ENCODE measurements at places on chromosomes 1 and 21.

- DNase-seq = no peak
These were observed 23.7 kb downstream of the ABCG1 start for GRCh38 chr21:42242611-42243010.

DNA sequence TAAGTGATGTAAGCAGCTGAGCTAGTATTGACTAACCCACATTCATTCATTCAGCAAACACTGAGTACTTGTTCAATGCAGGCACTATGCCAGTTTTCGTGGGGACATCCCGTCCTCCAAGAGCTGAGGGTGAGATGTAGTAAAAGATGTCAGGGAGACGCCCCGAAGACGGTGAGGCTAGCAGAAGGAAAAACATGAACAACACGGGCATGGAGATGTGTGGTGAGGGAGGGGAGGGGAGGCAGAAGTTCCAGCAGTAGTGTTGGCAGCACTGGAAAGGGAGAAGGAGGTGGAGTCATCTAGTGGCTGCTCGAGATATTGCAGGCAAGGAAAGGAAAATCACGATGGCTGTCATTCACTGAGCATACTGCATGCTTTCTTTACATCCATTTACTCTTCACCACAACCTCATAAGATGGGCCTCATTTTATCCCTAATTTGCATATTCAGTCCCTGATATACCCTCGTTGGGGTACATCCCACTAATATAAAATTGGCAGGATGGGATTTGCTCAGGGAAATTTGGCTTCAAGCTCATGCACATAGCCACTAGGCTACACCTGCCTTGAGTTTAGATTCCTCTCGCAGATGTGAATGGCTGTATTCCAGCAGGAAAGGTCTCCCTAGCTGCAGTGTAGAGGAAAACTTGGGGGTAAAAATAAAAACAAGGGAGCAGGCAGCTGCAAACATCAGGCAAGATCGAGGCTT lies 14.5 kb downstream of the PDZK1IP1 start:
- DNase-seq = no peak

- no peak for DNase-seq
These were observed 18.4 kb upstream of the REG4 start for GRCh38 chr1:119829625-119830024.

DNA sequence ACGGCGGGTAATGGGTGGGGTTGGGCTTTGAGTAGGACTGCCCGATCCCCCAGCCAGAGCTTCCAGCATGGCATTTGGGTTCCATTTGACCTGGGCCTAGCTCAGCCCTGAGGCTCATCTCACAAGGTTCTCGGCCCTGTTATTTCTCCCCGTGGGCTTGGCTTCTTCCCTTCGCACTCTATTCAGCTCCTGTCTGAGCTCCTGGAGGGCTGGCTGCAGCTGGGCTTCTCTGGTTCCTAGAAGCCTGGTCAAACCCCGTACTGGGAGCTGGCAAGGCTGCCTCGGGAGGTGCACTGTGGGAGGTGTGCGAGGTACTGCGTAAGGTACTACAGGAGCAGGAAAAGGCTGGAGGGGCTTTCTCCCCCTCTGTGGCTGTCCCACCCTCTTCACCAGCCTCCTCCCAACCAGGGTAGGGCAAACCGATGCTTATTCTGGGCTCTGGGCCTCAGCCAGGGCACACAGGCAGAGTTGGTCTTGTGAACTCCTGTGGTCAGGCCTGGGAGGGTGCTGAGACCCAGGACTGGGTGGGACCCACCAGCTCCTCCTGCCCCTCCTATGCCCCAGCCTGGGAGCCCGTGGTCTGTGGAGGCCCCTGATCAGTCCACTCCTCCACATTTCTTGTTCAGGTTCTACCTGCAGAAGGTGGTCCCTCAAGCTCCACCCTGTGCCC lies 814 bp downstream of the A3GALT2 start:
- DNase-seq = no peak

DNA sequence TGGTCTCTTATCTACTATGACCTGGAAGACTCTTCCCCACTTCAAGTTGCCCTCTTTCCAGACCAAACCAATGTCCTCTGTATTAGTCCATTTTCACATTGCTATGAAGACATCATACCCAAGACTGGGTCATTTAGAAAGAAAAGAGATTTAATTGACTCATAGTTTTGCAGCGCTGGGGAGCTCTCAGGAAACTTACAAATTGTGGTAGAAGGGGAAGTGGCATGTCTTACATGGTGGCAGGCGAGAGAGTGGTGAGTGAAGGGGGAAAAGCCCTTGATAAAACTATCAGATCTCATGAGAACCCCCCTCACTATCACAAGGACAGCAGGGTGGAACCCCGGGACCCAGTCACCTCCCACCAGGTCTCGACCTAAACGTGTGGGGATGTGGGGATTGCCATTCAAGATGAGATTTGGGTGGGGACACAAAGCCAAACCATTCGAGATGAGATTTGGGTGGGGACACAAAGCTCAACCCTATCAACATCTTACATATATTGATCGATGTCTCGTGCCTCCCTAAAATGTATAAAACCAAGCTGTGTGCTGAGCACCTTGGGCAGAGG lies 14.2 kb upstream of the AGPAT3 start:
- DNase-seq = no peak

DNA sequence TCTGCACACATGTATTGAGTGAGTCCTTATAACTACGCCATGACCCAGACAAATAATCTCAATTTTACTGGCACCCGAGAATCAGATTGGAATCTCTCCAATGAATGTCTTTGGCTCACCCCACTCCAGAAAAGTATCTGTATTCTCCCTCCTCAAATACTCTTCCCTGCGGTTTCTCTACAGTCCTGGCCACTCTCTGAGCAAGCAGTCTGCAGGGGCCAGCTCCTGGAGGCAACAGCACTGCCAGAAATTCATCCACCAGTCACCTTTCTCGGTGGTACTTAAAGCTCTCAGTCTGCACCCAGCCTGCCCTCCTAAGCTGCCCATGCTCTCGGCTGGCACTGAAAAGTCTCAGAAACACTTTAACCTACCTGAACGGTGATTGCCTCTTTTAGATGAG lies 16.1 kb upstream of the LYST start:
- no peak for DNase-seq

- no peak for DNase-seq
These were observed 198.6 kb downstream of the PTPRC start for GRCh38 chr1:198837278-198838021.

- no peak for DNase-seq
These were observed 320.2 kb downstream of the TM2D1 start for GRCh38 chr1:61404597-61405376.

DNA sequence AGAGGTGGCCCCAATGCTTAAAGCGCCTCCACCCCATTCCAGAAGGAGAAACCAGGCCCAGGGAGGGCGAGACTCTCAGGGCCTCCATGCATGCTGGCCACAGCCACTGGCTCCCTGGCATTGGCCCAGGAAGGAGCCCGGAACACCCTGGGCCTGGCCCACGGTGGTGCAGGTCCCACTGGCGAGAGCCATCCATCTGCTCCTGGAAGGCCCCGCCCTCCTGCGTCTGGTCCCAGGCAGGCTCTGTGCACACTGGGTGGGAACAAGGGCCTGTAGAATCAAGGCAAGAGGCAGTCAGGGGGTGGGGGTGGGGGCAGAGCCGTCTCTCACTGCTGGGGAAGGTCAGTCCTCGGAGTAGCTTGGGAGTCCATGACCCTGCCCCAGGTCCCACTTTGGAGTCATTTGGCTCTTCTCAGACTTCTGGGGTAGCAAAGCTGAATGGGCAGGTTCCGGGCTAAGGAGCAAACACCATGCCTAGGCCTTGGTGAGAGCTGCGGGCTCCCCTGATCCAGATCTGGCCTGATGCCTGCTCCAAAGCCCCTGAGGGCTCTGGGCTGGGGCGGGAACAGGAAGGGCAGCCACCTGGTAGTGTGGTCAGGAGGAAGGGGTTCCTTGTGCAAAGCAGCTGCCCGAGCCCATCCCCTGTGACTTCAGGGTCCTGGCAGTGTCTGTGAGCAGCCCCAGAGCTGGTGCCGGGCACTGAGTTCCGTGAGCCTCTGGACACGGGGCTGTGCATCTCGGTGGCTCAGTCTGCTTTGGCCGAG lies 107.0 kb upstream of the ARHGEF16 start:
- DNase-seq = no peak

DNA sequence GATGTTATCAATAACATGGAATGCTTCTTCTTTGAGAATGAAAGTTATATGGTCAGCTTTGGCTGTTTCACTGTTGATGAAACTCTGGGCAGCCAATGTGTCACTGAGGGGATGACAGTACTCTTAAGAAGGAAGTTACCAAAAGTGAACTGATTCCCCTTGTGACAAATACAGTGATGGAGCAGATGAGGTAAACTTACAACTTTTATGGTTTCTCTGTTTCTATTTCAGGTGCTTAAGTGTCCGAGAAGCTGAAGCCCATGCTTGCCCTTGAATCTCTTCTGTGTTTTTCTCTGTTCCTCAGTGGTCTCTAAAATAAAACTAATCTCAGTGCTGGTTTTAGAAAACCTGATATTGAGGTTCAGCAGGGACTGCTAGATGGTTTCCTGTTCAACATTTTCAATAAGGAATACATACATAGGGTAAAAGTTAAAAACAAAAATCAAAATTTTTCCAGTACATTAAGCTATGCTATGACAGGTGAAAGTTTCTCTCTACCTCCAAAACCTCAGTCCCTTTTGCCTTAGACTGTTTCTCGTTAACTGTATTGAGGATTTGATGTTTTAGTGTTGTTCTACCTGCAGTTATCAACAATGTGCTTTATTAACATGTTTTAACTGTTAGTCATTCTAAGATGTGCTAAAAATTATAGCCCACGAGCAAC lies 454.4 kb upstream of the ADGRL4 start:
- DNase-seq = no peak

GRCh38 chr1:240199758-240200645 lies 108.3 kb downstream of the FMN2 start:
- no peak for DNase-seq

DNA sequence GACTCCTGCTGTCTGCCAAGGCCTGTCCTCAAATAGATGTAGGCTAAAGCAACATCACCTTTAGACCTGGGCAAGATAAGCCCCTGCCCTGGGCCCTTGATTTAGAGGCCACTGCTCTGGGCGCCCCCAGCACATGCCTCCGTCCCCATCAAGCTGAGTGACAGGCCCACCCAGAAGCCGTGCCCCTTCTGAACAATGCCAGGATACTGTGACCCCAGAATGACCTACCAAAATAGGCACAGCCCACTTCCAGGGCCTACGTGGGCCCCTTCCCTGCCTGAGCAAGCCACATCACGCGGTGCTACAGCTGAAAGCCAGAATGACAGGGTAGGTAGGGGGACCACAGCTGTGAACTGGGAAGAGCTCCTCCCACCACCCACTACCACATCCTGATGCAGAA lies 24.7 kb upstream of the BECN2 start:
- no peak for DNase-seq

GRCh38 chr1:91742848-91743292 lies 143.1 kb downstream of the TGFBR3 start:
- no peak for DNase-seq

DNA sequence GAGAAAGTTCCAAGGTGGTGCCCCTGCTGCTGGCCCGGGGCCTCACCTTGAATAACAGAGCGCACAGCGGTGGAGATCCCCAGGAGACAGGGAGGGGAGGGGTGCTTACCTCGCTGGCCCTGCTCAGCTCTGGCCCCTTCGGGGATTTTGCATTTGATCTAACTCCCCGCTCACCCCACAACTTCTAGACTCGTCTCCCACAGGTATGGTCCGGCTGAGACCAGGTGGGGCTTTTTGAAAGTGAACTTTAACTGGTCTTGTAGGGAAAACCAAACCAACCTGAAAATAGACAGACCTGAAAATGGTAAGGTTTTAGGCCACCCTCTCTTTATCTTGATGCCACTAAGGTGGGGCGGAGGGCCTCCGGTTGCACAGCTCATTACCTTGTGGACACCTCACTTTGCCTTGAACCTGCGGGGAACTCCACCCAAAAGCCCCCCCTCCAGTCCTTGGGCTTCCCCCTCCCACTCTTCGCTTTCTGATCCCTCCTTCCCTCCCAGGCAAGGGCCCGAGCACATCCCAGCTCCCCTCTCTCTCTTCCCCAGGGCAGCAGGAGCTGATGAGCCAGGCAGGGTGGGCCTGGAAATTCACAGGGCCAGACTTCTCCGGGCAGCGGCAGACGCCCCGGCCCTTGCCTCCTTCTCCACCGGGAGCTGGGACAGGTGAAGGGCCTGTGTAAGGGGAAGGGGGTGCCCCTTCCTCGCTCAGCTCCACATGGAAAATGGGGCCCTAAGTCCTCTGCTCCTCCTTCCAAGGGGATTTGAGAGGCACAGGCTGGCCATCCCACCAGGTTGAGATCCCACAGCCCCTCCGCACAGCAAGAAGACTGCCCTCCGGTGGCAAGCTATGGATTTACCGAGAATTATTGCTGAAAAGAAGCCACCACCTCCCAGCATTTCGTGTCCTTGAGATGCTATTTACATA lies 16.1 kb downstream of the TNFRSF8 start:
- DNase-seq = peak; percentile 13

GRCh38 chr1:58290685-58291372 lies 255.7 kb downstream of the OMA1 start:
- DNase-seq = no peak

DNA sequence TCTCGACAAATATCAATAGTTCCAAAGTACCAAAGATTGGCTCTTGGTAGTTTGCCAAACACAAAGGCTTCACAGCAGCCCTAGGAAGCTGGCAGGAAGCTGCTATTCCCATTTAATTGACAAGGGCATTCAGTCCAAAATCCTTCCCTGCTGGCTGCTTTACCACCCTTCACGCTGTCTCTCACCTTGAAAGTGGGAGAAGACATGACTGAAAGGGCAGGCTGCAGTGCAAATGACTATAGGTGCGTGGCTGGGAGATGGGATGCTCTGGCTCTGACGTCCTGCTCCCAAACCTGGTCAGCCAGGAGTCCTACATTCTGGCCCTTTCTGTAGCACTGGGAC lies 3.8 kb upstream of the CSF1 start:
- DNase-seq = no peak

DNA sequence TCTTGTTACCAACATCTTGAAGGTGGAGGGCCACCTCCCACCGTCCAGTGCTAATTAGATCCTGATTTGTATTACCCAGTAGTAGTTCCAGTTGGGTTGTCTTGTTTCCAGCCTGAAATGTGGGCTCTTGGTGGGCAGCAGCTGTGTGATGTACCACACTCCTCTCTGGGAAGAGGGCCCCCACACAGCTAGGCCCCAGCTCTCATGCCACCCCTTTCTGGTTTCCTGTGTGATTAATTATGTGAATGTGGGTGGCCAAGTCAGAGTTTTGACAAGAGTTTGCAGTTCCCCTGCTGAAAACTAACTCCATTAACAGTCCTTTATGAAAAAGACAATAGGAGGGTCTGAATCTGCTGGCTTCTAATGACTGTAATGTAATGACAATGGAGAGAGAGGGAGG lies 3.8 kb downstream of the HMGB4 start:
- no peak for DNase-seq

DNA sequence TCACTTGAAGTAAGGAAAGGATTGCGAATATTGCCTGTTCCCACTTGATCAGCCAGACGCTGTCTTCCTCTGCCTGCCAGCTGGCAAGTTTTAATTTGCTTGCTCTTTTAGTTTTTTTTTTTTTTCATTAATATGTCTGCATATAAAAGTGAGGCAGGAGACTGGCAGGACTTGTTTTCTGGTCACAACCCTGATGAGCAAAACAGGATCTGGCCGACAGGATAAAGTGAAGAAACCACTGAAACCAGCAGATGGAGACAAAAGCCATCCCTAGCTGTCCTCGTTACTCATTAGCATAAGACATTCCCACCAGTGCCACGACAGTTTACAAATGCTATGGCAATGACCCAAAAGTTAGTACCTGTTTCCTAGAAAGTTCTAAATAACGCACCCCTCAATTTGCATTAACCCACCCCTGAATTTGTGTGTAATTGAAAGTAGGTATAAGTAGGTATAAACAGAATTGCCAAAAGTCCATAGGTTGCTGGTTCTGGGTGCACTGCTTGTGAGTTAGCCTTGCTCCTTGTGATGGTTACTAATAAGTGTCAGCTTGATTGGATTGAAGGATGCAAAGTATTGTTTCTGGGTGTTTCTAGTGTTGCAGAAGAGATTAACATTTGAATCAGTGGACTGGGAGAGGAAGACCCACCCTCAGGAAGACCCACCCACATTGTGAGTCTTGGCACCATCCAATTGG lies 60.8 kb downstream of the ZNF684 start:
- no peak for DNase-seq

Measured in fibroblast of skin of left biceps (primary cell).